ENCODE measurements at places on chromosomes 4 and X.

DNA sequence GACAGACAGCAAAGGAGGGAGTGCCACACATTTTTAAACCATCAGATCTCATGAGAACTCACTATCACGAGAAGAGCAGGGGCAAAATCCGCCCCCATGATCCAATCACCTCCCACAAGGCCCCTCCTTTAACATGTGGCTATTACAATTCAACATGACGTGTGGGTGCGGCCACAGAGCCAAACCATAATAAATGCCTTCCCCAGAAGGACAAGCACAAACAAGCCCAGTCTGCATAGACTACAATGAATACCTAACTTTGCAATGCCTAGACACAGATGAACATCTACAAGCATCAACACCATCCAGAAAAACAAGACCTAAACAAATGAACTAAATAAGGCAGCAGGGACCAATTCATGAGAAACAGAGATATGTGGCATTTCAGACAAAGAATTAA is 12.3 kb downstream of the ETDA start:
- DNase-seq: no peak

- no peak for DNase-seq
These were observed 24.3 kb upstream of the CD38 start for GRCh38 chr4:15753786-15754185.

DNA sequence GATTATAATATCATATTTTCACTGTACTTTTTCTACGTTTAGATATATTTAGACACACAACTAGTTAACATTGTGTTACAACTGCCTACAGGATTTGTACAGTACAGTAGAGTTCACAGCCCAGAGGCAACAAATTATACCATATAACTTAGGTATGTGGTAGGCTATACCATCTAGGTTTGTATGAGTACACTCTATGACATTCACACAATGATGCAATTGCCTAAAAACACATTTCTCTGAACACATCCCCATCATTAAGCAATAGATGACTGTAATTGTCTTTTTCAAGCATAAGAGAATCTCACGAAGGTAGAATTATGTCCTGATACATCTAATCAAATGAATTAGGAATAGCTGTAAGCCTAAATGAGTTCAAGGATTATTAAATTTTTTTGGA is 12.3 kb upstream of the TIGD2 start:
- no peak for DNase-seq

DNA sequence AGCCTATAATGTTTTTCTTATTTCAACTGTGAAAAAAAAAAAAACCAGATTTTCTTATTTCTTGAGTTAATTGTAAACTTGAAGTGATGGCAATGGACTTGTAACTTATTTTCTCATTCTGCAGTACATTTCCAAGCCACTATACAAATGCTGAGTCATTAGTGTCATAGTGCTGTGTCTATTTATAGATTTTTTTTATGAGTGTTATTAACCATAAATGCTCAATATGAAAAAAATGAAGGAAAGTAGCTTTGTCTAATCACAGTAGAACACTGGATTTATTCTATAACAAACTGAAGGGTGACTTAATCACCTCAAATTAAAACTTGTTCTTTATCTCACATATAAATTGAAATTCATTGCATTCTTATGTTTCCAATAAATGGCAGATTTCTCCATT is 718.6 kb downstream of the CCSER1 start:
- DNase-seq: no peak

DNA sequence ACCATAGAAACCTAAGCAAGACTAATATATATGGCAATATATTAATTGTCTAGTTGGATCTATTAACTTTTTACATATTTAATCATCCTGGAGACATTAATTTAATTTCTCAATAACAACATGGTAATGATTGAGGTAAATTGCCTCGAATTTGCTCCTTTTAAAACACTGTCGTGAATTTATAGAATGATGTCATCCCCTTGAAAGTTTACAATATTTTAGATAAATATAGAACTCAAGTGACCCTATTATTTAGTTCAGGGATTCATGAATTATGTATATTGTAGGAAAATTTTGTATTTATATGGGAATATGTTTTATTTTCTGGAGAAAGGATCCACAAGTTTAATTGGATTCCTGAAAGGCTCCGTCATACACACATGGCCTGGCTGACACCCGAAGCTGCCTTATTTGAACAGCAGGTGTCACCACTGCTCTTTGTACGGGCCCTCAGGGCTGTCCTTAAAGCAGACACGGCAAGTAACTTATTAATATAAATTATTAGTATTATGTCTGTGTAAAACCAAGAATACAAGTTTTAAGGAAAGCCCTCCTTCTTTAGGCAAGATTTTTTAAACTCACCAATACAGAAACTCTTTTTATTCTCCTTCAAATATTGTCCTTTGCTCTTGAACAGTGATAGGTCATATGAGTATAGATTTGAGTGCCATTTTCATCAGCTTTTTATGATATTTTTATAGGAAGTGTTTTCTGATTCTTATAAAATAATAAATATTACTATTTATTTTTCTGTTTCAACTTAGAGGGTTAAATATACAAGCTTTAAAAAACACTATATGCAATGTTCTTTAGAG is 1.9 kb upstream of the PLRG1 start:
- DNase-seq: peak; percentile 20

DNA sequence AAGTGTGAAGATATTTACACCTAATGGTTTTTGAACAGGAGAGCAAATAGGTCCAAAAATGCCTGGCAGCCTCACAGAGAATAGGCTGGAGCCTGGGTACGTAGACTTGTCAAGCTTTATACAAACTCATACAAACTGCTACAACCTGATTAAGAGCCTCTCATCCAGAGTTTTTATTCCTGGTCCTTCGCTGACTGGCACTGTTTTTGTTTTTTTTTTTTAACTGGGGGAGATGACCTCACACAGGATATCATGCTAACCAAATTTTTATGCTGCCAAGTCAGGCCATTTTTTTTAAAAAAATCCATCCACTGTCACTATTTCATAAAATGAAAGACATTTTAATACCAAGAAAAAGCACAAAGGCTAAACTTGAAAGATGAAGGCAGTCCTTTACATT is 1.9 kb downstream of the FAM114A1 start:
- DNase-seq: no peak

- no peak for DNase-seq
These were observed 1459.8 kb downstream of the RAPGEF2 start for GRCh38 chr4:160562661-160563060.

GRCh38 chr4:112222219-112222955 is 9.2 kb upstream of the AP1AR start:
- DNase-seq: no peak

GRCh38 chrX:8310409-8310808 is 139.3 kb upstream of the VCX2 start:
- no peak for DNase-seq

GRCh38 chrX:7164174-7164573 is 16.2 kb upstream of the PUDP start:
- no peak for DNase-seq

DNA sequence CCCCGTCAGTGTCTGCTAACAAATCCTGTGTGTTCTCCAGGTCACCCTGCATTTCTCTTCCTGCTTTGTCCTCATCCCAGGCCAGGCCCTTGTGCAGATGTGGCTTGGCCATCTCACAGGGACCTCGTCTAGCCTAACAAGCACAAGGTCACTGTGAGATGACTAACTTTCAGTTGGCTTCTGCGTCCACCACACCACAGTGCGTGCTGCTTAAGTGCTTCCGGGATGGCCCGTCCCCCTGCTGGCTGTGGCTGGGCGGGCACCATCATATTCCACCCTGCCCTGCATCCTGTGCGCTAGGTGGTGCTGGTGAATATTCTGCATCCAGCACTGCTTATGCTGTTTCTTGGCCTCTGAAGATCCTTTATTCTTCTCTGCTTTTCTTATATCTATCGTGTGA is 33.8 kb downstream of the RBBP7 start:
- no peak for DNase-seq

DNA sequence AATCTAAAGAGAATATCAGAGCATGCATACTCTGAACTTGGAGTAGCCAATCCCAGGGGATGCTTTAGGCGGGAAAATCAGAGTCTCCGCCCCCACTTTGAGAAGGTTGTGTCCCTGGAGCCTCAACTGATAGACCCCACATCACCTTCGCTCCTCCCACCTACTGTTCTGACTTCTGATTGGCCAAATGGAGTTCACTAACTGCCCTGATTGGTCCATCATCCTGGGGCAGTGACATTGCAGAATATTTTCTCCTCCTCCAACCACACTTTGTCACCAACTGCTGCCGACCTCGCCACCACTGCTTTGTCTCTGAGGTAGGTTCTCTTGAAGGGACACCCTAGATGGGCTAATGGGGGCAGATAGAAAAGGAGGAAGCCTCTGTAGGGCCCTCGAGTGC is 22.7 kb upstream of the SPACA5B start:
- DNase-seq: no peak

DNA sequence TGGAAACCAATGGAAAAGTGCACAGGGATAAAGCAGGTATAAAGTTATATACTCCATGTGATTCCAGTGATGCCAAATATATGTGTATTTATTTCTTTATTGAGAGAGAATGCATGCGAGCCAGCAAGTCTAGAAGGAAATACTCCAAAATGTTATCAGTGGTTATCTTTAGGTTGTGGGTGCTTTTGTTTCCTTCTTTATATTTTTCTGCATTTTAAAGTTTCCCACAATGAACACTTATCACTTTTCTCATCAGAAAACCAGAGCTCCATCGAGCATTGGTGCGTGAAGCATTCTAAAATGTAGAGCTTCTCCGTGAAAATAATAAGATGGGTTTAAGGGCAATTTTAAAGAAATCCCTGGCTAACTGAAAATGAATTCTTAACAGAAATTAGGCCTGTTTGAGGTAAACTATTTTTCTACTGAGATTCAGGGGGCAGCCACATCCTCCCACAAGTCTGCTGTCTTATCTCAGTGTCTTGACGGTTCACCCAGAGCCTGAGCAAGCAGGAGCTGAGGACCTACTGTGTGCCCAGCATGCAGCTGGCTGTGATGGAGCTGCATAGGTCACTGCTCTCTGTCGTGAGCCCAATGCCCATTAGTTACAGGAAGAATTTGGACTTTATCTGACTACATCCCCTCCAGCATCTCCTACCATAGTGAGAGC is 18.7 kb upstream of the CD40LG start:
- DNase-seq: no peak

- DNase-seq: no peak
These were observed 84.2 kb downstream of the SH3BGRL start for GRCh38 chrX:81286075-81286474.

DNA sequence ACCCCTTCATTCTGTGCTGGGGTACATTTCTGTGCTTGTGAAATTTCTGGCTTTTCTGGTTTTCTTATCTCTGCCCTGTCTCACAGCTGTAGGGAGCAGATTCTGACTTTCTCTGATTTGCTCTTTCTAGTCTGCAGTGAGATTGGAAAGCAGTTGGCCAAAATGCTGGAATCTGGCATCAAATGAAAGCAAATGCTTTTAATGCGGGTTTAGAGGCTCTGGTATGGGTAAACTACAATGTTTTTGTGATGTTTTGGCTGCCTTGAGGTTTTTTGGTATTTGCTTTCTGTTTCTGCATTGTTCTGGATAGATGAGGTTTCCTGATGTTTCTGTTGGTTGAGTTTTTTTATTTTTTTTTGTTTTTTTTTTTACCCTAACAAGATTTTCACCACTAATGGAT is 23.8 kb downstream of the SMIM20 start:
- peak; percentile 83 for DNase-seq

GRCh38 chr4:65789805-65790204 is 119.5 kb upstream of the EPHA5 start:
- no peak for DNase-seq

- DNase-seq: no peak
These were observed 124.2 kb downstream of the BANK1 start for GRCh38 chr4:101914761-101915160.

DNA sequence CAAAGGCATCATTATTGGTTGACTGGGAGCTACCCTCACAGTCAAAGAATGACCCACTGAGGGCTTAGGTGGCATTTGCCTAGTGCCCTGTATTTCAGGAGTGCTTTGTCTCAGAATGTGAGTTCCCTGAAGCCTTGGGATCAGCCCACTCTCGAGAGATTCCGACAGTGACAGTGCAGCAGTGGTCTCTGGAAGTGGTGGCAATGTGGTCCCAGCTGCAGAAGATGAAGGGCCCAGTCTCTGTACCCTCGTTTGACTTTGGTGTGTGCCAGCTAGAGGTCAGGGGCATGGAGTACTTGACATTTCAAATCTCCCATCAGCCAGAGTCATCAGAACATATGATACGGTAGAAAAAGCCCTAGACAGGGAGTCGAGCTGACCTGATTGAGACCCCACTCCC is 153.7 kb downstream of the EFNB1 start:
- DNase-seq: no peak

DNA sequence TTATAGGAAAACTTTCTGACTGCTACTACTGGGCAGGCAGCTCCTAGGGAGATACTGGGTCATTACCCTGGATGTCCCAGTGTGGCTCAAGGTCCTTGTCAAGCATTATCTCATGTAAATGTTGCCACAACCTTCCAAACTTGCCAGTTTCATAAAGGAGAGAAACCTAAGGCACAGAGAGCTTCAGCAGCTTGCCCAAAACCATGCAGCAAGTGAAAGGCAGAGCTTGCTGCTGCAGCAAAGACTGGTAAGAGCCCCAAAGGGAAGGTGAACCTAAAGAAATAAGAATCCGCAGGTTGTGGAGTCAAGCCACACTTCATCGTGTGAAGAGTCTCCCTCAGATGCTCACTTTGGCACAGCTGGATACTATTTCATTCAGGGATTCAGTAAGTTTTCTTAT is 2.3 kb downstream of the MPP1 start:
- DNase-seq: no peak

DNA sequence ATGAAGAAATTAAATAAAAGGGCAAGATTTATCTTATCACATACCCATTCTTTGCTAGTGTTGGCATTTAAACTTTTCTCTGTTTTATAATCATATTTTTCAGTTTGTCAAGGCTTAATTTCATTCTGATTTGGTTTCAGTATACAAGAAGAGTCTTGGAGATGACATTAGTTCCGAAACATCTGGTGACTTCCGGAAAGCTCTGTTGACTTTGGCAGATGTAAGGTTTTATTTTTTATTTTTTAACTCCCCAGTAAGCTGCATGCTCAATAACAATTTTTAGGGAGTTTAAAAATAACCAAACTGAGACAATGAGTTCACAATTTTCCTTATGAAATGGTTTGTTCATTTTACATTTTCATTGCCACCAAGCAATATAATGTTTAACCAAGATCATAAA is 39.8 kb downstream of the ANXA3 start:
- no peak for DNase-seq

GRCh38 chrX:86149119-86149518 is 868 bp downstream of the DACH2 start:
- no peak for DNase-seq

DNA sequence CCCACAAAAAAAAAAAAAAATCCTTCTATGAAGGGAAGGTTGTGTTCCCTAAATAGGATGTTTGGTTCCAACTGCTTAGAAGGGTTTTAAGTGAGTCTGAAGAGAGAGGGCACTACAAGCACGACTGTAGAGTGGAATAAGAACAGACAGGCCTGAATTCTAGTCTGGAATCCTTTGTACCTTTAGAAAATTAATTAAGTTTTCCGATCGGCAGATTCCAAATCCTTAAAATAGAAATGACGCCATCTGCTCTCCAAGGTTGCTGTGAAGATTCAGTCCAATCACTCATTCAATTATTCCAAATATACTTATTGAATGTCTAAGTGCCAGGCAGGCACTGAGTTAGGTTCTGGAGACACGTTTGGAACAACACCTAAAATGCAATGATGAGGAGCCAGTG is 3.8 kb downstream of the HS3ST1 start:
- no peak for DNase-seq

- DNase-seq: no peak
These were observed 63.4 kb upstream of the SORBS2 start for GRCh38 chr4:185875316-185875907.
